Glomerular endothelial cell (primary cell): ENCODE measurements at places on chromosomes 5 and 9. TPM values are rescaled to one million over a fixed set of nuclear protein-coding genes. Genes with fewer than 3 reads are reported as not detected.

The PCDHGA10 gene
- total RNA-seq: 4.0 and 12.4 TPM in 2 replicates

The NRARP gene
- 62.5 and 188 TPM in 2 replicates for total RNA-seq

The LRRC26 gene
- total RNA-seq: not detected in 2 replicates

The GRIA1 gene
- not detected in 2 replicates for total RNA-seq

The CMYA5 gene
- total RNA-seq: under 0.01 and 0.06 TPM in 2 replicates

The CCL27 gene
- not detected in 2 replicates for total RNA-seq

The SHLD3 gene
- total RNA-seq: 0.48 and 3.4 TPM in 2 replicates

The PCDHB8 gene
- 0.34 and 0.88 TPM in 2 replicates for total RNA-seq

The GLIPR2 gene
- 38.2 and 46.9 TPM in 2 replicates for total RNA-seq

The C9orf43 gene
- total RNA-seq: 0.48 and 0.53 TPM in 2 replicates

The WDR38 gene
- total RNA-seq: not detected in 2 replicates

The TMED9 gene
- 247 and 332 TPM in 2 replicates for total RNA-seq

The CARTPT gene
- not detected in 2 replicates for total RNA-seq

The PCDHB12 gene
- total RNA-seq: 0.19 and 0.58 TPM in 2 replicates

The GABRA1 gene
- not detected in 2 replicates for total RNA-seq

DNA sequence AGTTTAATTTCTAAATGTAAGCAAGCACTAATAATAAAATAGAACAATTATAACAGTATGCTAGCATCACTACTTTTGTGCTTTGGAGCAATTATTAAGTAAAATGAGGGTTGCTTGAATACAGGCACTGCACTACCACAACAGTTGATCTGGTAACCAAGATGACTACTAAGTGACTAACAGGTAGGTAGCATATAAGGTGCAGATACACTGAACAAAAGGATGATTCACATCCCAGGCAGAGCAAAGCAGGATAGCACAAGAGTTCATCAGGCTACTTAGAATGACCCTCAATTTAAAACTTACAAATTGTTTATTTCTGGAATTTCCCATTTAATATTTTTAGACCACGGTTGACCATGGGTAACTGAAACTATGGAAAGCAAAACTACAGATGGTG lies 48.0 kb upstream of the RGS7BP start:
- no peak for DNase-seq

DNA sequence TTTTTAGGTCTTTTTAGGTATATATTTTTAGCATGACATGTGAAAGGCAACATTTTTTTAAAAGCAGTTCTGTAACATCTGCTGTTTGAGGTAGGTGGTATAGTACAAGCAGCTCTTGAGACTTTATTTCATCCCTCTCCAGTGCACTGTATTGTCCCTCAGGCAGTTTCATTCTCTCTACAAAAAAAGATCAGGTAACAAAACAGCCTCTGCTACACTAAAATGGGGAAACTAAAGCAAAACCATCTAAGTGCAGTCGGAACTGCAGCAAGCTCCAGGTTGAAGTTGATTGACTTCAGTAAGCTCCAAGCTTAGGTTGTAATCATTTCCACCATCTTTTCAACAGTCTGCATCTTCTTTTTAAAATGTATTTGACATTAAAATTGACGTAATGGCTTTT lies 195.6 kb downstream of the DEPDC1B start:
- no peak for DNase-seq

- no peak for DNase-seq
Measured at GRCh38 chr9:127144670-127145445, 22.4 kb upstream of the ANGPTL2 start.

- no peak for DNase-seq
Measured at GRCh38 chr5:13659391-13659790, 285.1 kb downstream of the DNAH5 start.

- peak; percentile 75 for DNase-seq
Measured at GRCh38 chr9:18359335-18359734, 114.6 kb upstream of the ADAMTSL1 start.

DNA sequence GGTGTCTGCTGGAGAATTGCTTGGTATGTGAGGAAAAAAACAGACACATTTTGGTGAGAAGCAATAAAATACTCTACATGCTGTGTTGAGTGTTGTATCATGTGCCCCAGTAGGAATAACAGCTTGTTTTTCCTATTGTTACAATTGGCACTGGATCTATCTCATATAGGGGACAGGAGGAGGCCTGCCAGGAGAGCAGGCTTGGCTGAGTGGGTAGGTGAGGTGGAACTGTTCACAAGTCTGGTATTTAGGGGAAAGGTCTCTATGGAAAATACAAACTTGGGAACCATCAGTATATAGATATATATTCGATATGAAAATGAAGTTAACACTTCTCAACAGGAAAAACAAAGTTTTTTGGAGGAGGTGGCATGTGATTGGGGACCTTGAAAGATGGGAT lies 9.5 kb upstream of the SH3TC2 start:
- DNase-seq: no peak

DNA sequence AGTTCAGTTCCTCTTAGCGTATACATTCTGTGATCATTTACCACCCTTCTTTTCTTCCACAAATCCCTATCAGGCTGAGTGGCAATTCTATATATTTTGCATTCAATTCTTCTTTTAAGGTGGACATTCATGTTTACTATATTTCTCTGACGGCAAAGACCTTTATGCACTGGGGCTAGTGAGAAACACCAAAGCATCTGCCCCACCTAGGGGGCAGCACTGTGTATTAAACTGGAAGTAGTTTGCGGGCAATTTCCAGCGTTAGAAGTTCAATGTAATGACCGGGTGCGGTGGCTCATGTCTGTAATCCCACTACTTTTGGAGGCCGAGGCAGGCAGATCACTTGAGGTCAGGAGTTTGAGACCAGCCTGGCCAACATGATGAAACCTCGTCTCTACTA lies 27.9 kb upstream of the FBXL7 start:
- DNase-seq: no peak

DNA sequence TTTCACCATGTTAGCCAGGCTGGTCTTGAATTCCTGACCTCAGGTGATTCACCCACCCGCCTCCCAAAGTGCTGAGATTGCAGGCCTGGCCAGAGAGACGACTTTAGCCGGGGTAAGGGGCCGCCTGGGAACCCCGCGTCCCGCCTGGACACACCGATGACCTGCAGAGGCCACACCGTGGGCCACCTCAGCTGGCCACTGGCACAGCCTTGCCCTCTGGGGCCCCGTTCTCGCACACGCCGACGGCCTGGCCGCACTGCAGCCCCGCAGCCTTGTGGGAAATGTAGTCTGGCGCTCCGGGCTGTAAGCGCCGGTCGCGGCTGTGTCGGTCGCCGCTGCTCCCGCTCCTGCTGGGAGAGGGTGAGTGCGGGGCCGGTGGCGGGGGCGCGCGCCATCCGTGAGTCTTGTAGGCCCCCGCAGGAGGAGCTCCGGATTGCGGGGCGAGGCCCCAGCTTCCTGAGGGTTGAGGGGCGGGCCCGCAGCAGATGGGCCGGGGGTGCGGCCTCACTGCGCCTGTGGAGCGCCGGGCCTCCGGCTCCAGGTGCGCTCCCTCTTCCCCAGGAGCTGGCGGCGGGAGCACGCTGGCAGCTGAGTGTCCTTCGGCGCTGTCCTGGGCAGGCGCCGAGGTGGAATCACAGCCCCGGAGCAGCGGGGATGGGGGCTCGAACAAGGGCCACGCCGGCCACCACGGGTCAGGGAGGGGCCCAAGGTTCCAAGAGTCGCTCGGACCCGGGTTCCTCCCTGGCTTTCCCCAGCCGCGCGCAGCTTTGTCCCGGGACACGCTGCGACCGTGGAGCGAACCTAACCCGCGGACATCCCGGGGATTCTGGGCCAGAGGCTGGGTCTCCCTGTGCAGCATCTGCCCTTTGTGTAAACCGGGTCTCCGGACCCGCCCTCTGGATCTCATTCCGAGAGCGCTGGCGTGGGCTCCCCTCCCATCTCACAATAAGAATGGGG lies at the start of gene ZFP2:
Gene ZFP2 (plus strand): TSS at position 299 of the 957 bp plus-strand sequence. CDS start 35,401 bp downstream, outside the sequence.
- DNase-seq: no peak

DNA sequence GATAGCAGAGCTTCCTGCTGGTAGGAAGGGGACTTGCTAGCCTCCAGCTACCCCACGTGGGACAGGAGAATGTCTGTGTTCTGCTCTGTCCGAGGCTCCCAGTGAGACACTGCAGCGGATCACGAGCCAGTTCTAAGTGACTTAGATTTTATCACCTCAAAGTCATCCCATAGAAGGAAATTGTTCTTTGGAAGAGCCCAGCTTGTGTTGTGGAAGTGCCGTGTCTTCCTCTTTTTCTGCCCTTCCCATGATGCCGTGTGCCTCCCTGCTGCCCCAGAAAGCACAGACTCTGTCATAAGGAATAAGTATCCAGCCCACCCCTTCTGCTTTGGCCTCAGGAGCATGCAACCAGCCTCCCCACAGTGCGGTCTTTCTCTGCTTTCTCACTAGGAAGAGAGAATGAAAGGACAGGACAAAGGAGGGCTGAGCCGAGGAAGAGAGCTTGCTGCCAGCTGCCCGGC lies 35.6 kb downstream of the RUFY1 start:
- DNase-seq: no peak

- DNase-seq: no peak
Measured at GRCh38 chr9:656926-657568, 184.4 kb upstream of the DMRT1 start.

DNA sequence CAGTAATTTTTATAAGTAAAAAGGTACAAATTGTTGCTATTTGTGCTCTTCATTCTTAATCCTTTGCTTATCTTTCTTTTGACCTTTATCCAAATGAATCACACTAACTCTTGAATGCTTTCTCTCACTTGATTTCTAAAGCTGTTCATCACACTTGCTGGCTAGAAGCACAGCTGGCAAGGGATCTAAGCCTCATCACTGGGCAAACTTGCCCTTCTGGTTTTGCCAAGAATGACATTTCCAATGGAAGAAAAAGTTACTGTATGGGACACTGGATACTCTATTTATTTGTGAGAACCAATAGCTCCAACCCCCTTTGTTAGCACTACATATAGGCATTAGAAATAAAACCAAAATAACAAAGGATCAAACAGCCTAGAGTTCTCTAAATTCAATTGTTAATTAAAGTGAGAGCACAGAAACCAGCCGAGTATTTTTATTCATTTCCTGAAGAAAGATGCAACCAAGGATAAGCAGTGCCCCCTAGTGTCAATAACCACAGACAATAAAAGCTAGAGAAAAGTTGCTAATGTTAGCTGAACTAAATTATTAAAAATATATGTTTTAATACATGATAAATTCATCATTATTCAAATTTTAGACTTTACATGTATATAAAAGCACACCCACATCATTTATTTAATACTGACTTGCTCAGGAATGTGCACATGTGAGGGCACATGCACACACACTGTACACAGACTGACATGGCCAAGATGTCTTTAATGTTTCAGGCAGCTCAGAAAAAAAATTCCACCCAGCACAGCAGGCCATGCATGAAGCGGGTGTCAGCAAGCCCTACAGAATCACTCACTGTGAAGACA lies 59.8 kb upstream of the POU5F2 start:
- DNase-seq: peak; percentile 65

DNA sequence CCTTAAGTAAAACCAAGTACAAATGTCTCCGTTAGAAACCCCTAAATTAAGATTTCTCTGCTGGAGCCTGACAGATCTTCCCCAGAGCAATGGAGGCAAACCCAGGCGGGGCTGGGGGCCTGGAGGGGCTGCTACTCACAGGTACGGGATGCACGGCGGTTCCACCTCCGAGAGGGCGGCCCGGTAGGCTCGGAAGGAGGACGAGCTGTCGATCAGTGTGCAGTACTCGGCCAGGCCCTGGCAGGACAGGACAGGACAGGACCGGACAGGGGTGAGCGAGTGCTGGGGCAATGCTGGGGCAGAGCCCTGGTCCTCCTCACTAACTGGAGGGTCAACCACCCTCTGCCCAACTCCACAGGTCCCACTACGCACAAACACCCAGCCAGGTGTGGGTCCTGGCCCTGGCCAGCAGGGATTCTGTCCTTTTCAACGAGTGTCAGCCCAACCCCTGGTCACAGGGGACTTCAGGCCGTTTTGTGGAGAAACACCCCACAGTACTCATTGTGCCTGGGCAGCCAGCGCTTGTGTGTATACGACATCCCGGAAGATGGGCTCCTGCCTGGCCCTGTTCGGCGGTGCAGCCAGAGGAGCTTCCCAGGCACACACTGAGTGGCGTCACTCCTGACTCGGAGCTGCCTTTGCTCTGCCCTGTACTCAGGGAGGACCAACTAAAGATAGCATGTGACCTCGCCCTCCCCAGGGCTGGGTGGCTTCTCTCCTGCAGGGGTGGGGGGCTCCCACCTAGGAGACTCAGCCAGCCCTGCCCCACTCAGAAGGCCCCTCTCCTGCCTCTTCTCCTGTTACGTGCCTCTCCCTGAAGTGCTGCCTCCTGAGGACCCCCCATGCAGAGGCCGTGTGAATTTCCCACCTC lies 37.4 kb downstream of the PRRT1B start:
- DNase-seq: no peak

DNA sequence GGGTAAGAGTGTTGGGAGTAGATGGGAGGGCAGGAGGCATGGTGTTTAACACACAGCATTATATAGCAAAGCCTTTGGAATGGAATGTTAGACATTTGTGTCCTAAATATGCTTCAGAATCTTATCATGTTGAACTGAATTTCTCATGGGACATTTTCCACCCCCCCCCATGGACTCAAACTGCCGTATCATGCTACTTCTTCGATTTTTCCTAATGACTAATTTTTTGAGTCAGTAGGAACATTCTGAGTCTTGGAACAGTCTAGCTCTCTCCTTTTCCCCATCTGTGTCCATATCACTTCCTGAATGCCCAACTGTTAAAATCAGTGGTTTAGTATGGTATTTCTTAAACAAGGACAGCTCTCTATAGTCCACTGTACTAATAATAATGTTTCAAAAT lies 380.6 kb downstream of the TLE4 start:
- DNase-seq: no peak

- no peak for DNase-seq
Measured at GRCh38 chr5:66960369-66961137, 236.0 kb downstream of the CD180 start.

DNA sequence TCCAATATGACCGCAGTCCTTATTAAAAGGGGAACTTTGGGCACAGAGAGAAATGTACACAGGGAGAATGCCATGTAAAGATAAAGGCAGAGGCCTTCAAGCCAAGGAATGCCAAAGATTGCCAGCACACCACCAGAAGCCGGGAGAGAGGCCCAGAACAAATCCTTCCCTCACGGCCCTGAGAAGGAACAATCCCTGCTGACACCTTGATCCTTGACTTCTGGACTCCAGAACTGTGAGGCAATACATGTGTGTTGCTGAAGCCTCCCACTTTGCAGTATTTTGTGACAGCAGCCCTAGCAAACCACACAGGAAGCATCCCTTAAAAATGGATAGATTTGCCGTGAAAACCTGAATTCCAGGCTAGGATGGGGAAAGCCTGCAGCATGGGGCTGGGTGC lies 80.0 kb downstream of the MAMDC2 start:
- no peak for DNase-seq

DNA sequence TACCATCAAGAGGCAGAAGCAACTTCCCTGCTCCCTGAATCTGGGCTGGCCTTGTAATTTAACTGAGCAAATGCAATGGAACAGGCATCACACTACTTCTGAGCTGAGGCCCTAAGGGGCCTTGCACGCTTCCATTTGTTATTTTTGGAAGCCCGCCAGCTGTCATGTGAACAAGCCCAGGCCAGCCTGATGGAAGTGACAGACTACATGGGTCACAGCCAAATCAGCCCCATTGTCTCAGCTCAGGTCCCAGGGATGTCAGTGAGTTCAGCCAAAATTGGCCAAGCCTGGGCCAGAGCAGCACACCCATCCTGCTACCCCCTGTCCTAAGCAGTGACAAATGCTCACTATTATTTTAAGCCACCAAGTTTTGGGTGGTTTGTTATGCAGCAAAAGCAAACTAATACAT lies 72.8 kb downstream of the PRRT1B start:
- DNase-seq: peak; percentile 34
